Stimulated activated CD8-positive, alpha-beta memory T cell treated with anti-CD3 and anti-CD28 coated beads, Interleukin-2, amount 100 ng/mL, for 1 hour (primary cell): ENCODE measurements at places on chromosomes 6 and 20.

- DNase-seq: no peak
These were observed 34.1 kb downstream of the CDYL start for GRCh38 chr6:4809999-4810918.

DNA sequence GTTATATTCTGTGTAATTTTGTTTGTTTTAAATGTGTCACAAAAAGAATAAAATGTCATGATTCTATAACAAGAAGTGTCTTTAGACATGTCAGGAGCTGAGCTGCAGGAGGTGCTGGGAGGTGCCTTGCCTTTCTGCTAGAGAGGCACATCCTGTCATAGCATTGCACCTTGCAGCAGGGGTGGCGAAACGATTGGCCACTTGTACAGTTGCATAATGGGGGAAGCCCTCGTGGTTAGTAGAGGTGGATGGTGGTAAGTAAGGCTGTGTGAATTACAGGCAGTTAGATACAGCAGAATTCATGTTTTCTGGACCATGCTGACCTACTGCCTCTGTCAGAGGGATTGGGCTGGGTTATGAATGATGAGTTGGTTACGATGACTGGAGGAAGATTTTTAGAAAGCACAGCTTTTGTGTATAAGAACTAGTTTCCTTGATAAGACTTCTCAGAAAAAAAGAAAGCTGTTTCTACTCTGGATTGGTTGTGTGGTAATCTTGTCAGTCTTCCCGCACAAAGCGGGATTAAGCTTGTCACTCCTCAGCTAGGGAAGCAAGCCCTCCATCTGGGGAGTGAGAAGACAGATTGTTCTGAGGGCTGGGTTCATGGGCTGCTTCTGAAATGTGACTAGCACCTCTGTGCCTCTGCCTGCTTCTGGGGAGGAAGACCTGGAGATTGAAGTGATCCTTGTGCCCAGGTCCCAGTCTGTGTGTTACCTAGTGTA, 74.9 kb downstream of the FOXO3 start:
- DNase-seq: peak; percentile 14

DNA sequence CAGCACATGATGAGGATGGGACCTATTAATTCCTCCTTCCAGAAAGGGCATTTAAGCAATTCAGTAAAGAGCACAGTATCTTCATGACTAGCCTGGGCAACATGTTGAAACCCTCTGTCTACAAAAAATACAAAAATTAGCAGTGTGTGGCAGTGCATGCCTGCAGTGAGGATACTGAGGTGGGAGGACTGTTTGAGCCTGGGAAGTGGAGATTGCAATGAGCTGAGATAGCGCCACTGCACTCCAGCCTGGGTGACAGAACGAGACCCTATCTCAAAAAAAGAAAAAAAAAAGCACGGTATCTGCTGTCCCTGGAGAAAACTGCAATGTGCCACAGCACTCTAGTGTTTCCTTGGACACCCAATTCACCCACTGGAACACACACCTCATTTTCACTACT, 18.4 kb downstream of the SAMD3 start:
- no peak for DNase-seq

GRCh38 chr6:116522896-116523295, 11.5 kb downstream of the CALHM5 start:
- DNase-seq: no peak

DNA sequence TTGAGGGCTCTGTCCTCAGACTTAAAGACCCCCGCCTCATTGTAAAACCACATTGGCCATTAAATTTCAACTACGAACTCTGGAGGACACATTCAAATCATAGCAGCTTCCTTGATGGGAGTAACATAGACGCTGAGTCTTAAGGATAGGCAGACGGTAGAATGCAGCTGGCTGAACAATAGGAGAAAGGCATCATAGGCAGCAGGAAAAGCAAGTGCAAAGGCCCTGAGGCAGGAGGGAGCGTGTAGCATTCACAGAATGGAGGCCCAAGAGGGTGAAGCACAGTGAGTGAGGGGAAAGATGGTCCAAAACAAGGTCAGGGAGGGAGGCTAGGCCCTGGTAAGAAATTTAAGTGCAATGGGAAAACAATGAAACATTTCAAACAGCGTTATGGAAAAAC, 8.6 kb upstream of the PFDN4 start:
- DNase-seq: no peak

DNA sequence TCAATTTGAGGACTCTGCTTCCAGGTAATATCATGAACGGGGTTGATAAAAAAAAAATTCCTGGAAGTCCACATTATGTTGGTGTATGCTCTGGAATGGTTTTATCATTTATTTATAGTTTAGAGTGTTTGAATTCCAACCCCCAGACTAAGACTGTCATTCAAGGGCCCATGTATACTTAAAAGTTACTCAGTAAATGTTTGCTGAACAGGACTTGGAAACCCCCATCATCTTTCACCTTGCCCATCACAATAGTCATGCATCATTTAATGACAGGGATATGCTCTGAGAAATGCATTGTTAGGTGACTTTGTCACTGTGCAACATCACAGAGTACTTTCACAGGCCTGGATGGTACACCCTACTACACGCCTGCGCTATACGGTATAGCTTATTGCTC, 104.8 kb downstream of the ATXN1 start:
- DNase-seq: no peak

- no peak for DNase-seq
These were observed 77.7 kb downstream of the EFHC1 start for GRCh38 chr6:52497652-52498408.

GRCh38 chr20:2217857-2218539, 77.8 kb upstream of the TGM3 start:
- DNase-seq: no peak
